D721Med (cell line): ENCODE measurements at places on chromosomes 4 and X.

DNA sequence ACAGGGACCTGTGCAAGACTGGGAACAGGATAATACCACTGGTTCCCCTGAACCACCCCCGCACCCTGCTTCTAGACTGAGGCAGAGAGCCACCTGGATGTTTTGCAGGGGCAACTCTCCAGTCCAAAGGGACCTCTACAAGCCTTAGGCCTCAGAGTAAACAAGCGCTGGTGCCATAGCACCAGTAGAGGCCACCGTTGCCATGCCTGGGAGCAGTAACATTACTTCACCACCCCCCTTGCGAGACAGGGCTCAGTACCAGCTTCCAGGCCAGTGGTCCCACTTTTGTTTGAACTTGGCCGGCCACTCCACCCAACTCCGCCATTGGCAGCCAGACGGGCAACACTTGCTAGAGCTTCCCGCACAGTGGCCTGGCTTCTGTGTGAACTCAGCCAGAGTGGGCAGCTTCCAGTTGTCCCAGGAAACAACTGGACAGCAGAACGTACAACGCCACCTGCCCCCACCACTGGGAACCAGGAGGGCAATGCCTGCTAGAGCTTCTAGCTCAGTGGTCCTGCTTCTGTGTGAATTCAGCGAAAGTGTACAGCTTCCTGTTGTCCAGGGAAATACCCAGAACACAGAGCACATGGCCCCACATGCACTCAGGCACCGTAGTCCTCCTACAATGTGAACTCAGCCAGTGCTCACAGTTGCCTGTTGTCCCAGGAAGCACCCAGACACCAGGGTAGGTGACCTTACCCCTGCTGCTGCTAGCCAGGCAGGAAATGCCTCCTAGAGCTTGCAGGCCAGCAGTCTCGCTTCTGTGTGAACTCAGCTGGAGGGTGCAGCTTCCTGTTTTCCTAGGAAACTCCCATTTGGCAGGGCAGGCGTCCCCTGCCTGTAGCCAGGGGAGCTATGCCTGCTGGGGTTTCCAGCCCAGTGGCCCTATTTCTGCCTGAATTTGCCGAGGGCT lies 39.9 kb upstream of the PCDH19 start:
- no peak for DNase-seq

- no peak for DNase-seq
These were observed at the start of gene PCDH7 for GRCh38 chr4:30720021-30720660. Gene PCDH7, plus strand, starts transcription at chr4:30720369. Its CDS starts 1,054 bp downstream, at chr4:30721423.

- DNase-seq, result no peak
These were observed 20.9 kb downstream of the PGM2 start for GRCh38 chr4:37847311-37847884.

DNA sequence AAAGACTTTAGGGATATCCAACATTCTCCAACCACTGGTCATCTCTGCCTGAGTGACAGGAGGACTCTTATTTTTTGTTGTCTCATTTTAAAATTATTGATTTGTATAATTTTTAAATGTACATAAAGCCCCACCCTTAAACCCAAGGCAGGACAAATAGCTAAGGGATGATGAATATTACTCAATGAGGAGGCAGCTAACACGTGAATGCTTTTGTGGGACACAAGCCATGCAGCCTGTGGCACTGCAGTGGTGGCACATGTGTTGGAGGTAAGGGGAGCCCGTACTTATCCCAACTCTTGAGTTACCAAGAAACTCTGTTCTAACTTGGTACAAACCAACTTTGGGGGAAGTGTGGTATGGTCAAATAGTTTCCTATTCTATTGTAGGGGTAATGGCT lies 19.5 kb downstream of the MID1IP1 start:
- DNase-seq, result no peak

DNA sequence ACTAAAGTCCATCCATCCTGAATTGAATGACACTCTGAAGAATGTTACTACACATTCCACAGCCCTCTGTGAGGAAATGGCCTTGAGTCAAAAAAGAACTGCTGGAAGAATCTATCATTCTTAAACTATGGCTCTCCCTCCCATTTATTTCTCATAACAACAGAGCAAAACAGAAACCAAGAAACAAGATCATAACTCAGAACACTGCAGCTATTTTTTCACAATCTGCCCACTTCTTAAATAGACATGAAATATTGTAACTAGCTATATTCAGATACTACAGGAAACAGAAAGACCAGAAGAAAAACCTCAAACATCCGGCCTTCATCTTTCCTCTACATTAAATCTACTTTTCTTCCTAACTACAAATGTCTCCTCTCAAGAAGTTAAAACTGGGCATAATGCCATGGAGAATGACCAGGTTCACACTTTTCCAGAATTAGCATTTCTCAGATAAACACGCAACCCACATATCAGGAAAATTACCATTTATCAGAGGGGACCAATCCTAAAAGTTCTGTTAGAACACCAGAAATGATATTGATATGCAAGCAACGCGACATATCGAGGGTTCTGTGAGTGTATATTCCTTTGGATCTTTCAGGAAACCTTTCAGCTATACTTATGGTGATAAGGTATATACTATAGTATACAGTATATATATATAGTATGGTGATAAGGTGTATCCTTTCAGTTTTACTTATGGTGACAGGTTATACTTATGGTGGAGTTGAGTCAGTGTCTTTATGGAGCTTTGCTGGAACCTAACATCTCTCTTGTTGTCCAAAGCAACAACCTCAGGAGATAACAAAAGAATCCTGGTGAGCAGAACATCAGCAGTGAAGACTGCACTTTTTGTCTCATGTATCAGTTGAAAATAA lies 60.4 kb upstream of the IRF2 start:
- DNase-seq, result no peak

- DNase-seq, result no peak
These were observed 131.3 kb downstream of the ARHGAP10 start for GRCh38 chr4:147863111-147863747.
